Hematopoietic multipotent progenitor cell (in vitro differentiated cells): ENCODE measurements at places on chromosomes 7 and 10.
A peak's percentile ranks its signal among the peaks of the same experiment; 100 is the strongest.

GRCh38 chr10:80542053-80542452 is 4.4 kb downstream of the SH2D4B start:
- no peak for DNase-seq

DNA sequence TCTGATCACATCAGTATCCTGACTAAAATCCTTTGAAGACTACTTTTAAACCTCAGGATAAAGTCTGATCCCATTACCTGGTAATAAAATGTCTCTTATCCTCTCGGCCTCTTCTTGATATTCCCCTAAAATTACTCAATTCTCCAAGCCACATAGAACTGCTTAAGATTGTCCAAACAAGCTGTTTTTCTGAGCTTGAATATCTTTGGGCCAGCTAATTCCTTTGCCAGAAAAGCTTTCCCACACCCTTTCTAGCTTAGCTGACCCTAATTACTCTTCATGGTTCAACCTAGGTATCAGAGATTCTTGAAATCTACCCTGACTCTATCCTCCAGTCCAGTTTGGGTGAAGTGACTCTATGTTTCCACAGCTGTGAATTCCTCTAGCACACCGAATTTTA is 328.6 kb downstream of the CRPPA start:
- no peak for DNase-seq

GRCh38 chr7:95342642-95343307 is 18.4 kb upstream of the PON1 start:
- DNase-seq, result no peak

- DNase-seq, result no peak
These were observed 2.5 kb upstream of the BRI3 start for GRCh38 chr7:98278936-98279335.

DNA sequence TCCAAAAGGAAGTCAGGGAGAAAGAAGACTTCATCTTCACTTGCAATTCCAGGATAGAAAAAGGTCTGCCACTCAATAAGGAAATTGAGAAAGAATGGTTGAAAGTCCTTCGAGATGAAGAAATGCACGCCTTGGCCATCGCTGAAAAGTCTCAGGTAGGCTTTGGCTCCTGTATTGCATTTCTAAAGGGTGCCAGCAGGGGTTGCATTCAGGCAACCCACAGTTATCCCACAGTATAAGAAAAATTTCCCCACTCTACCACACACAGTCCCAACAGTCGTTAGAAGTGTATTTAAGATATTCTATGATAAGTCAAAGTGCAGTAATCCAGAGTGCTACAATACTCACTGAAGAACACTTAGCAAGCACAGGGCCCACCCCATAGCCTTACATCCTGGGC is 93.4 kb upstream of the FGL2 start:
- DNase-seq, result no peak

- no peak for DNase-seq
These were observed 38.2 kb upstream of the CYP2C18 start for GRCh38 chr10:94645285-94645684.

DNA sequence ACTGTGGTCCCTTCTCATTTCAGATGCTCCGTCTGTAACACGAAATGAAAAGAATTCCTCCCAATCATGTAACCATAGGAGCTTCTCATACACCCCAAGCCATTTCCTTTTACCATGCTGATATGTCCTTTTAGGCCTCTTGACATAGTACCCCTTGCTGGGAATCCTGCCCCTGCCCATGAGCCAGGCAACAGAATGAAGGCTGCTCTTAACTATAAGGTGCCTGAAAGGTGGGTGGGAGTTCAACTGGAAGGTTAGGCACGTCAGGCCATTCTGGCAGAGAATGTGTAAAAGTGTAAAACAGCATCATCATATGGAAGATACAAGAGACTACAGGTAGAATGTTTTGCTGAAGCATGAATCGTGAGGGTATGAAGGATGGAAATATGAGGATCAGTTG is 22.5 kb downstream of the IL2RA start:
- DNase-seq, result no peak

GRCh38 chr10:99619851-99620710 is at the start of gene SLC25A28:
SLC25A28 (minus strand) TSS chr10:99620439; CDS start chr10:99620335, 104 bp downstream.
- peak; percentile 7 for DNase-seq

GRCh38 chr7:135976312-135977006 is 700 bp downstream of the MTPN start:
- DNase-seq, result no peak

- no peak for DNase-seq
These were observed 96.5 kb downstream of the CAMK1D start for GRCh38 chr10:12445701-12446334.

GRCh38 chr10:2469802-2470201 is 597.5 kb upstream of the PFKP start:
- no peak for DNase-seq

GRCh38 chr7:136272934-136273333 is 295.8 kb upstream of the MTPN start:
- DNase-seq, result no peak

DNA sequence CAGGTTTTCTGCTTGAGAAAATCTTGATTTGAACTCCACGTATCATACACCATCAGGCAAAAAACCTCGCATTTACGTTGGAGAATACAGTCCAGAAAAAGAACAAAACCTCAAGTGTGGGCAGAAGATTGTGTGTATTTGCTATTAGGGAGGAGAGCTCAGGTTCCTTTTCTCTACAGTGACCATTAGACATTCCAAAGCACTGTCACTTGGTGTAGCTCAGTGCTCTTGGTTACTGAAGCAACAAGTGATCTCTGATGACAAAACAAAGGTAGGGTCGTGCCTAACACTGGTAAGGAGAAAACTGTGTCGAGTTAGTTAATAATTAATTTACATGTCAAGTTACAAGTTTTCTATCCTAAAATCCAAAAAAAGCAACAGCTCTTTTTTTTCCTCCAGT is 72.6 kb downstream of the C1GALT1 start:
- no peak for DNase-seq

DNA sequence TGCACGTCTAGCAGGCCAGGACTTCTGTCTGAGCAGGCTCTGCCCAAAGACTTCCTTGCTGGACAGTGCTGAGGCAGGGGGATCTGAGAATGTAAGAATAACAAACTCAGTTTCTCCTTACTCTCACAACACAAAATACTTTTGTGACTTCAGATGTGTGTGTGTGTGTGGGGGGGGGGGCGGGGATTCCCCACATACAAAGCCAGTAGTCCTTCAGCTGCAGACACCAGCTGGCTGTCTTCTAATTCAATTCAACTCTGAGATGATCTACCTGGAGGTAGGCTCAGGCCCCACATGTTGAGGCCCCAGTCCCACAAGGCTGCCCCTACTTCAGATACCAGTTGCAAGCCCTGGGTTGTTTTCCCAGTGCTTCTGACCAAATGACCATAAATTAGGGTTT is 4.7 kb upstream of the CXCL12 start:
- no peak for DNase-seq

GRCh38 chr10:103481974-103482531 is 3.0 kb upstream of the CALHM3 start:
- DNase-seq, result peak; percentile 88

DNA sequence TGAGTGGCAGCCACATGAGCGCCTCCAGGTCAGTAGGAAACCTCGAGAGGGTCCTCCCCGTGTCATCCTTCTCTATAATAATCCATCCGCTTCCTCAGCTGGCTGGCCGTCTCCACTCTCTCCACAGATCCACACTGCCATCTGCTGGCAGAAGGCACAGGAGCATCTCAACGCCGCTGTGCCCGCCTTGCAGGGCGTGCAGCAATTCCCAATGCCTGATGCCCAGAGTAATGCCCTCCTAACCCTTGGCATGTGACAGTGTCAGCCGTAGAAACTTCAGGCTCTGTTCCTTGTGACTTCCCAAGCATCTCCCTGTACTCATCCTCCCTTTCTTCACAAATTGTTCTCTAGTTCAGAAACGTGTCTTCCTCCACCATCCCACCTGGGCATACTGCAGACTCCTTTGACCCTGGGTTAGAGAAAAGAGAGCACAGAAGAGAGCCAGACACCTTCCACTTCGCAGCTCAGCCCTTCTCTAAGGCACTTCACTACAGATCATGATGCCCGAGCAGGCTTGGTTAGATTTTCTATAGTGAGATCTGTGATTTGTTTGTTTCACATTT is 70.8 kb downstream of the XPNPEP1 start:
- peak; percentile 53 for DNase-seq

DNA sequence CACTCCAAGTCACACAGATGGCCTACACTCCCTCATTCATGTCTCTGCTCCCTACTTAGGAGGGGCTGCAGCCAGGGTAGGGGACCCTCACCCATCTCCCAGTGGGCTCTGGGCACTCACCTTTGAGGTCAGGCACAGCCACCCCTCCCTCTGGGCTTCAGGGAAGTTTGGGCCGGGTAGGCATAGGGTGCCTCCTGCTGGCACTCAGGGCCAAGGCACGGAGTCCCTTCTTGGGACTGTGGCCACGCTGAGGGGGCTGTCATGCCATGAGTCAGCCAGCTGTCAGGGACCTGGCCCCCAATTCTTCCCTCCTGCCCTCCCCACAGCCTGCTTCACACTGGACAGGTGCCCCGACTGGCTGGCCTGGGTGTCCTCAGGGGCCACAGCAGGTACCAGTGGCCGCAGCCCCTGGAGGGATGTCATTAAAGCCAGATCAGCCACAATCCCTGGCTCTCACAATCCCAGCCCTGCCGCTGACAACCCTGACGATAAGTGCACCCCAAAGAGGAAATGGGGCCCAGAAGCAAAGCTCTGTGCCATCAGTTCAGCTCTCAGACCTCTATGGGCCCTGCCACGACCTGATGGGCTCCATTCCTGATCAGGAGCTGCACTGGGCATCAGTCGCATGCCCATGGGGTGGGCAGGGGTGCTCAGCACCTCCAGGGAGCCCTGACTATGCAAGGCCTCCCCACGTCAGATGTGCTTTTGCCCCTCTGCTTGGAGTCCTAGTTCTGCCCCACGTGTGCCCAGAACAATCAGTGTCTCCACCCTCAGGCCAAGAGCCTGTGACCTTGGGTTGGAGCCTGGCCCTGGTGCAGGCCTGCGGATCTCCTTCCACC is 34.1 kb upstream of the RET start:
- DNase-seq, result no peak

GRCh38 chr10:52438119-52438518 is 124.0 kb downstream of the DKK1 start:
- DNase-seq, result no peak

GRCh38 chr7:140674899-140675701 is 2.4 kb downstream of the ADCK2 start:
- DNase-seq, result peak; percentile 65

GRCh38 chr10:74755273-74755672 is 71.1 kb upstream of the KAT6B start:
- no peak for DNase-seq

DNA sequence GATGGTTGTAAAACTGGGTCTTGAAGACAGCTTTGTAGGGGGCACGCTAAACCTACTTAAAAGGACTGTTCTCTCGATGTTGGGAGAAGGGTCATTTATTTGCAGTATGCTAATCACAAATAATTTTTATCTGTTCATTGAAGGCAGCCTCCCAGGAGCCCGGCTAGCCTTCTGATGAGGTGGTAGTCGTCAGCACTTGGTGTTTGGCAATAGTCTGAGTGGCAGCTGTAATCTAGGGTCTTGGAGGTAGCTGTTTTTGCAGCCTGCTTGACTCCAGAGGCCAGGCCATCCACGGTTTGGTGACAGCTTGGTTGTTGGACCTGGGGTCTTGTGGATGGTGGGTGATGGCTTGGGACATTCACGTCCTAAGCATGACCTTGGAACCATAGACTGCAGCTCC is 2.2 kb downstream of the GTF2IRD1 start:
- no peak for DNase-seq

- no peak for DNase-seq
These were observed 33.6 kb downstream of the DNMBP start for GRCh38 chr10:99975942-99976809.

- no peak for DNase-seq
These were observed 75.3 kb upstream of the AASS start for GRCh38 chr7:122219253-122219865.

GRCh38 chr7:26603631-26604030 is 260.8 kb downstream of the SKAP2 start:
- DNase-seq, result no peak

GRCh38 chr7:26857506-26858240 is 6.7 kb downstream of the SKAP2 start:
- no peak for DNase-seq

DNA sequence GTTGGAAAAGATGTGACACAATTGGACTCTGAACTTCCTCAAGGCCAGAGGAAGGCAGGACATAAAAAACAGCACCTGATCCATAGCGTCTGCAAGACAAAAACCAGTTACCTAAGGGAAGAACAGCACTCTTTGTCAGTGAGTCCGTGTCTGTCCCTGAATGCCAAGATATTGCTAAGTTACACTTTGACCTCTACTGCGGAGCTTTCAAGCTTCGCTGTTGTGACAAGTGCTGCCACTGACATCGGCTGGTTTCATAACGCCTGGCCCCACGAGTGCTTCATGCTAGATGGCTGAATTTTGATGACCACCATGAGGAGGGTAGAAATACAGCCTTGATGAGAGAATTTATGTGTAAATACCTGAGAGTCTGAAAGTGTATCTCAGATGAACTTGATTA is 49.7 kb upstream of the JAZF1 start:
- DNase-seq, result no peak

DNA sequence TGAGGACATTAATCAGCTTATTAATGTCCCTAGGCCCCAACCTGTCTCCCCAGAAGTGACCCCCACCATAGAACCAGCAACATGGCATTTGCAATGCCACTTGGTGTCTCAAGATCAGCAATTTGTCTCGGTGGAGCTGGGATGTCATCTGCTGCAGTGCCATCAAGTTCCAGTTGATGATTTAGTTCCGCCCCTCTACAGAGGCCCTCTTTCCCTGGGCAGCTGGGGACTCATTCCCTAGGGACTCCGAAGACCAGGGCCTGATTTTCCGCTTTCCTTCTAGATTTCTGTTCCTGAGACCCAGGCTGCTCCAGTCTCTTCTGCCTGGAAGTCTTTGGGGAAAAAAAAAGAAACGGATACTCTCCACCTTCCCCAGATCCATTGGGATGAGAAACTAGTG is 122.5 kb upstream of the NANOS1 start:
- no peak for DNase-seq

GRCh38 chr7:110210941-110211608 is 879.9 kb upstream of the LRRN3 start:
- no peak for DNase-seq

DNA sequence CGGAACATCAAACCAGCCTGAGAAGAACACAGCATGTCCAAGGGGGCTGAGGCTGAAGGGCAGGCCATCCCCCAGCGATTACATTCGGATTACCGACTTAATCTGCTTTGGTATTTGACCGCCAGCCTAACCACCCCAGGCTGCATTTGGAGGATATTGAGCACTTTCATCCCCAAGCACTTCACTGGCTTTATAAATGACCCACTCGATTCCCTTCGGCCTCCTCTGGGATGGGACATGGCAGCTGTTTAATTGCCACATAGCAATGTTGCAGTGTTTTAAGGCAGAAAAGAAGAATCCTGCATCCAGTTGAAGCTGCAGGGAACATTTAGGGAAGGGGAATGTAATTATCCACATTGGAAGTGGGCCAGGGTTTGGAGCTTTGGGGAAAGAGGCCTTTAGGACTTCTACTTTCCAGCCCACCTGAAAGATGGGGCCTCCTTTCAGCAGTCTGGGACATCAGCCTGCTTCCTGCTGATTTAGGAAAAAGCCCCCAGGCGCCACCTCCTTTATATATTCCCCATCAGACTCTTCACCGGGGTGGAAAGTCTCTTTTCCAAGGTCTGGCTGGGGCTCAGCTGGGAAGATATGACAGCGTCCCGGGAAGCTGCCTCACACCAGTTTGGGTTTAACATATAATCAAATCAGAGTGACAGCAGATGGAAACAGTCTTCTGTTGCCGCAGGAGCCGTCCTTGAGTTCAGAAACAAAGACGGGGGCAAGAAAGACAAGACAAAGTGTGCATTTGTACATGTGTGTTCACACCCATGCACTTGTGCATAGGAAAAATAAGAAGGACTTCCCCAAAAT is 9.2 kb downstream of the DPCD start:
- no peak for DNase-seq

GRCh38 chr7:92423710-92424131 is 23.6 kb upstream of the GATAD1 start:
- DNase-seq, result no peak
